ENCODE measurements at places on chromosomes 6 and 20.

DNA sequence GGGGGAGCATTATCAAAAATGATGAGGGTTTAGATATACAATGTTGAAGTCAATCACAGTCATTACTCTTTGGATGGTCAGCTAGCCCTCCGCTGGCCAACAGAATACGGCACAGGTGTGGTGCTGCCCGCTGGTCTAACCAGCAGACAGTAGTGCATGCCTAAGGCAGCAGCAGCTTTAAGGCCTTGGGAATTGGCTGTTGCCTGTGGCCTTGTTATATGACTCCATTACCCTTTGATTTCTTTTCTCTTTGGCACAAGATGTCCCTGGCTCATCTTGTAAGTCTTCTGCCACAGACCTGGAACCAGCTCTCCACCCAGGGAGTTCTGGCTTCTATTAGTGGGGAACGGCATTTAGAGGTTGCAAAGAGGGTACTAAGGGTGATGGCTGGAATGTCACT is 110.2 kb downstream of the WDR27 start:
- DNase-seq, result no peak

DNA sequence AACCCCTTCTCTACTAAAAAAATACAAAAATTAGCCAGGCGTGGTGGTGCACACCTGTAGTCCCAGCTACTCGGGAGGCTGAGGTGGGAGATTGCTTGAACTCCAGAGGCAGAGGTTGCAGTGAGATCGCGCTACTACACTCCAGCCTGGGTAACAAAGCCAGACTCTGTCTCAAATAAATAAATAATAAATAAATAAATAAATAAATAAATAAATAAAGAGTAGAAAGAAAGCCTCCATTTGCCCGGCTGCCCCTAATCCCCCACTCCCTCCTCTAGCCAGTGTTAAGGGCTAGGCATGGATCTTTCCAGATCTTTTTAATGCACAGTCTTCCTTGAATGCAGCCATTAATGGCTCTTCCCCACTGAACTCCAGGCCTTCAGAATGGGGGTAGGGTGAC is 3.2 kb downstream of the PNPLA1 start:
- no peak for DNase-seq

- DNase-seq, result no peak
These were observed 52.2 kb upstream of the EMILIN3 start for GRCh38 chr20:41418739-41419293.

DNA sequence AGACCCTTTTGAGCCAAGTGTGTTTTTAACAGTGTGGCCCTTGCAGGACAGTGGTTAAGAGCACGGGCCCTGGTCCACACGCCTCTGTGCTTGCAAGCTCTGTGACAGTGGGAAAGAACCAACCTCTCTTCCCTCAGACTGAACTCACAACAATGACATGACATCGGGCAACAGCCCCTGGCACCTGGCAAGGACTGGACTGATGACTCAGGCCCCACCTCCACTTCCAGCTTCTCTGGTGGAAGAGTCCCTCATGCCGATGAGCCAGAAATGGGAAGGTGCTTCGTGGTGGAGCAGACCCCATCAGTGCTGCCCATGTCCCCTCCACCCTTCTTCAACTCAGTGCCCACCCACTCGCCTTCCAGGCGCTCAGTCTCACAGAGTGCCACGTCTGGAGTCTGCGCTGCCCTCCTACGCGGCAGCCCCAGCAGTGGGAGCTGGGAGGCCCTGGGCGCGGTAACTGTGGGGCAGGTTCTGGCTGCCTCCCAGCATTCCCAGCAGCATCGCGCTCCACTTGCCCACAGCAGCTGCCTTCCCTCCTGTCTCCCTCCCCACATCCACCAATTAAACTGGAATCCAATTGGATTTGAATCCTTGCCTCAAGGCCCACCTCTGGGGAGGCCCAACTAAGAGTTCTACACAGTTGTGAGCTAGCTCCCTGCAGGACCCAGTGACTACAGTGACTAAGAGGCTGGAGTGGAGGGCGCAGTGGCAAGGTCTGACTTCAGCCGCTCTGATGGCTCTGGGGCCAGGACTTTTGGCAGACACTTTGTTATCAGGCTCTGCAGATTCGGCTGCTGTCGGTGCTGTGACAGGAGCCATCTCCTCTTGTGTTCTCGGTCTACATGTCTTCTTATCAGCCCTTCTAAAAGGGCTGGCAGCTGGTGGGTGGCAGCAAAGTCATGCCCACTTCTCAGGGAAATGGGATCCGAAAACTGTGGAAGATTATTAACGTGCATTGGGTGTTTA is 156.8 kb upstream of the MLN start:
- no peak for DNase-seq

GRCh38 chr20:33796263-33796906 is 14.8 kb upstream of the CHMP4B start:
- DNase-seq, result no peak

- DNase-seq, result no peak
These were observed 16.7 kb downstream of the RPP21 start for GRCh38 chr6:30361661-30362060.

- no peak for DNase-seq
These were observed 35.5 kb upstream of the HSF2 start for GRCh38 chr6:122363769-122364483.

All from activated CD8-positive, alpha-beta memory T cell treated with anti-CD3 and anti-CD28 coated beads for 1 hour (primary cell).